ENCODE measurements at places on chromosomes 7 and 10.

GRCh38 chr7:101911800-101912715, 94.6 kb downstream of the CUX1 start:
- no peak for DNase-seq

GRCh38 chr7:3280946-3281656, 20.0 kb upstream of the SDK1 start:
- DNase-seq, result no peak

DNA sequence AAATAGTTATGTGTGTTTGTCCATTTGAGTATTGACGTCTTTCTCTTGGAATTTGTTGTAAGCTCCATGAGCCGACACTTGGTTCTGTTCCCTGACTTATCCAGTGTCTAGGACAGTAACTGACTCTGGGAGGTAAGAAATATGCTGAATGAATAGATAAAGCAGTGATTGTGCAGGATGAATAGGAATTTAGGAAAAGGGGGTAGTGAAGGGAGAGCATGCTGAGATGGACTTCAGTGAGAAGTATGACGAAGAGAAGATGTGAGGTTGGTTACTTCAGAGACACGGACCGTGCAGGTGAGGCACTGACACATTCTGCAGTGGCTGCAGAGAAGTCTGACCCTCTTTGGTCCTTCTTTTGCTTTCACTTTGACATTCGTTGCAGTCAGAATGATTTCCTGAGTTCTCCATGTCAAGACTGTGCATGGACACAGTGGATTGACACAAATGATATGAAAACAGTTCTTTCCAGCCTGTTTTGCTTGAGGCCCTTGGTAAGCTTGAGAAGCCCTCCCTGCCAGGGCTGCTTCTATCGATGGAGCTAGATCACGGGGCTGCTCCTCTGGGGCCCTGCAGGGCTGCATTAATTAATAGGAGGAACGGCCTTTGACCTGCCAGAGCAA, 261.5 kb upstream of the SORCS1 start:
- DNase-seq, result no peak

DNA sequence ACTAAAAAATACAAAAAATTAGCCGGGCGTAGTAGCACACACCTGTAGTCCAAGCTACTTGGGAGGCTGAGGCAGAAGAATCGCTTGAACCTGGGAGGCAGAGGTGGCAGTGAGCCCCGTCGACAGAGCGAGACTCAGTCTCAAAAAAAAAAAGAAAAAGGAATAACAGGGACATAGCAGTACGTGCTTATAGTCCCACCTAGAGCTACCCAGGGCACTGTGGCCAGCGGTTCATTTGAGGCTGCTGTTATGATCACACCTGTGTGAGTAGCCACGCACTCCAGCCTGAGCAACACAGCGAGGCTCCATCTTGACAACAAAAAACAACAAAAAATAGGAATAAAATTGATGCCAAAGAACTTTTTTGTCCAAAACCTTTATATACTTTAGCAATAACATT, 17.1 kb downstream of the WAPL start:
- no peak for DNase-seq

DNA sequence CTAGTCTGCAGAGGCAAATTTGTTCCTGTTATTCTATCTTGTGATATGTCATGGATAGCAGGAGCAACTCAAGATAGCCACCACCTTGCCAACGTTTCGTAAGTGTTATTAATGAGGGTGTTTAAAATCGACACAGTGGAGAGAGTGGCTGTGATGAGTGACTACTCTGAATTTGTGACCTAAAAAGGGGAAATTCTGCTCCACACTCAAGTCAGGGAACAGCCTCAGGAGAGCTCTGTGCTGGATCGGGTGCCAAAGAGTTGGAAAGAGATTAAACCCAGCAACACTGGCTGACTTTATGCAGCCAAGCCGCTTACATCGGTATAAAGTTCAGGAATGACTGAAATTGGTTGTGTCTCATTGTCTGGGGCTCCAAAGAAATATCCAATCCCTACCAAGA, 9.5 kb downstream of the TACC2 start:
- DNase-seq, result no peak

DNA sequence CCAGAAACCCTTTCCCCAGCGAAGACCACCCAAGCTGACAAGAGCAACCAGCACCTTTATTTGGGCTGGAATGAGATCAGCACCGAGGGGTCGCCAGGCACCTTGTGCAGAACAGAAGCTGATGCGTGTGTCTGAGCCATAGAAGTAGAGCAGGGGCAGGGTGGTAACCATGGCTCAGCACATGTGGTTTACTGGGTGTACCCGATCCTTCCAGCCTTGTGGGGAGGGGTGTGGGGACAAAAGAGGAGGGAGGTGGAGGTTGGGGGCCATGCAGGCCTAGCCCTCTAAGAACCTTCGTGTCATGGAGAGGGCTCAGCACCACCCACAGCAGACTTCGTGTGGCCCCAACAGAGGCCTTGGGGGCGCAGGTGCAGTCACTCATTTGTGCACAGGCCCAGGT, 84.0 kb upstream of the GTF2I start:
- no peak for DNase-seq

DNA sequence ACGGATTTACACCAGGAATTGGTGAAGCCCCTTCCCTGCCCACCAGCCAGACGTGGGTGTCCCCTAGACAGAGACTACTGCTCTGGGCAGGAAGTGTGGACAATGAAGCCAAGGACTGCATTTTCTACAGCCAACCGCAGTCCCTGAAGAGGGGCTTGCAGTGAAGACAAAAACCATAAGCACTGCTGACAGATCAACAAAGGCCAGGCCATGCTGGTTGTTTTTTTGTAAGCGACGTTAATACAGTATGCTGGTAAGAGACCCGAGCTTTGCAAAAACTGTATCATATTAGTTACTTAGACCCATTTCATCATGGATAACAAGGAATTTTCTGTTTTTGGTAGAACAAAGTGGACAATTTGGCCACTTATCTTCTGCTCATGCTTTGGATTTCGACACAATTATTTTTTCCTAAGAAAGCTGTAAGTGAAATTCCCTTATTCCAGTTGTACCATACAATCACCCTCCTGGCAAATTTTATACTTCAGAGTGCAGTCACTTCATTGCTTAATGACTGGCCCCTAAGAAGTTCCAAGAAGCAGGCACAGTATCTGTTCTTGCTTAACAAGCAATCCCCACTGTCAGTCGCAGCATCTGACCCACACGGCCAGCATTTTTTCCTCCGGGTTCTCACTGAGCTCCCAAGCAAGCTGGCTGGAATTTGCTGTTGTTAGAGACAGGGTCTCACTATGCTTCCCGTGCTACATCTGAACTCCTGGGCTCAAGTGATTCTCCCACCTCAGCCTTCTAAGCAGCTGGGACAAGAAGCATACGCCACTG, 163.5 kb downstream of the PARD3 start:
- no peak for DNase-seq

Measured in stimulated activated naive CD8-positive, alpha-beta T cell treated with anti-CD3 and anti-CD28 coated beads, Interleukin-15, amount 100 ng/mL, for 72 hours (primary cell).